Keratinocyte (primary cell): ENCODE measurements at places on chromosomes 1 and 21.

GRCh38 chr21:37868446-37869295, 47.6 kb downstream of the KCNJ6 start:
- no peak for DNase-seq

GRCh38 chr1:11964656-11965055, 15.6 kb upstream of the MFN2 start:
- no peak for DNase-seq

GRCh38 chr1:78540048-78540447, 49.3 kb downstream of the PTGFR start:
- no peak for DNase-seq

- no peak for DNase-seq
Measured at GRCh38 chr1:151050051-151050688, 2.6 kb downstream of the C1orf56 start.

DNA sequence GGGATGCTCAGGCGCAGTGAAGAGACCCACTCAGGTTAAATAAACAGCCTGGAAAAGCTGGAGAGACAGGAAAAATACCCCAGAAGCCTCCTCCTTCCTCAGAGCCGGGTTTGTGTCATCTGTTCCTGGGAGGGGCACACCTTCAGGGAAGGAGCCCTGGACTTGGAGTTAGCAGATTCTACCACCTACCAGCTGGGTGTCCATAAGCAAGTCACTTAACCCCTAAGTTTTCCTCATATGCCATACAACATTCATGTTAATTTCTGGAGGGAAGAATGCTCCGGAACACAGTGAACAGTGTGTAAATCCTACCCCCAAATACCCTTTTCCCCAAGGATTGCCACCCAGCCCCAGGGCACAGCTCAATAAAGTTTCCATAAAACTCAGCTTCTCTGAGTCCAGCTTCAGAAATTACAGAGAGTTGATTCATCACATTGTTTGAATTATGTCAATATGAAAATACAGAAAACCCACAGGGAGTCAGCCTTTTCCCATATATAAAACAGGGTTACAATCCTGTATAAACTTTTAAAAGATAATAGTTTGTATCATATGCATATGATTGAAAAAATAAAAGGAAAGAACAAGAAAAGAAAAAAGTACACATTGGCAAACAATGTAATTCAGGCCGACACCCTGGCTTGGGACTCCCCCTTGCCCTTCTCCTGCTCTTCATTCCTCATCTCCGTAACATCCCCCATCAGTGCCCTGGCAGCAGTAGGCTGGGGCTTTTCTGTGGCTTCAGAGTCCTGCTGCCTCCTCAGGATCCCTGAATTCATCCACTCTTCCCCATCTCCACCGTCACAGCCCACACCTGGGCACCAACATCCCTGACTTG, 291.8 kb upstream of the USP24 start:
- no peak for DNase-seq

- peak; percentile 50 for DNase-seq
Measured at GRCh38 chr1:162856260-162856659, 4.7 kb downstream of the CCDC190 start.

DNA sequence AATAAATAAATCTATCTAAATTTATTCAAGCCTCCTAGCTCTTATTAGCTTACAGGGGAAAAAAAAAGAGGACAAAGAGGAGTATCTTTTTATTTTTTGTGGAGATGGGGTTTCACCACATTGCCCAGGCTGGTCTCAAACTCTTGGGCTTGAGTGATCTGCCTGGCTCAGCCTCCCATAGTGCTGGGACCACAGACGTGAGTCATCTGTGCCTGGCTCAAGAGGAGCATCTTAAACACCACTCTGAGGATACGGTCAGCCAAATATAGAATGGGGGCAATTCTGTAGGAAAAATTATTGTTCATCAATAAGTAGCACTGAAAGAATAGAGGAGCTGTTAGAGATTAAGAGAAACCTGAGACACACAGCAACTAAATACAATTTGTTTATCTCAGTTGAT, 24.1 kb downstream of the SLC45A3 start:
- no peak for DNase-seq

- DNase-seq, result no peak
Measured at GRCh38 chr1:43590388-43590925, 59.5 kb upstream of the KDM4A start.

DNA sequence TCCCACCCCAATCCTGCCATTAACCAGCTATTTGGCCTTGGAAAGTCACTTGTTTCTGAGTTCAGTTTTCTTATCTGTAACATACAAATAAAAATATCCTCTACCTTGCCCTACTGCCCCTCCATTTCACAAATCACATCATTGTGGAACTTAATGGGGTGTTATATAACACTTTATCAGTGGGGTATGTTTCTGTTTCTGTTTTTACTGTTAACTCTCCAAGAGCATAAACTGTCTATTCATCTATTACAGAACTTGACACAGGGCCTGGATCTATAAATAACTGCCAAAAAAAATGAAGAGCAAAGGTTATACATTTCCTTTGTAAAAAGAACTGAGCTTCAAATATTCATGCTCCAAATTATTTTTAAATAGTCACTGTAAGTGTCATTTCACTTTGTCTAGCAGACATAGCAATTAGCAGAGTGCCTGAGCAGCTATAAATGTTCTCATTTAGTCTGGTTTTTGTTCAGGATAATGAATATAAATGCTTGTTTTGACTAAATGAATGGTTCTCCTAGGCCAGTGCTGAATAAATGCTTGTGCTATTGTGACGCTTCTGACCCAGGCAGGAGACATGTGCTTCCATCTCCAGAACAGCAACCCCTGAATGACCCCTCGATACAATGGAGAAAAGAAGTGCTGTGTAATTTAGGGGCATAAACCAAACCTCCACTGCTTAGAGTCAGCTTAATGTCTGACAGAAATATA, 7.4 kb downstream of the PIGM start:
- no peak for DNase-seq

DNA sequence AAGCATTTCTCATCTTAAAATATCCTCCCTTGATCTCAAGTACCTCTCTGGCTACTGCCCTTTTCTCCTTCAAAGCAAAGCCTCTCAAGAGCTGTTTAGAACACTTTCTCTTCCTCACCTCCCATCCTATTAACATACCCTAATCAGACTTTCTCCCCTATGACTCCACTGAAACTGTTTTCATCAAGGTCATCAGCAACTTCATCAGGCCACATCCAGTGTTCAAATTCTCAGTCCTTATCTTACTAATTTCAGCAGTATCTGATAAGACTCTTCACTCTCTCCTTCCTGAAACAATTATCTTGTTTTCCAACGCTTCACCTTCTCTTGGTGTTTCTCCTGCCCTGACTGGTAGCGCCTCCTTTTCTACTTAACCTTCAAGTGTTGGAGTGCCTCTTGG, 1.5 kb upstream of the RAP1A start:
- DNase-seq, result no peak

DNA sequence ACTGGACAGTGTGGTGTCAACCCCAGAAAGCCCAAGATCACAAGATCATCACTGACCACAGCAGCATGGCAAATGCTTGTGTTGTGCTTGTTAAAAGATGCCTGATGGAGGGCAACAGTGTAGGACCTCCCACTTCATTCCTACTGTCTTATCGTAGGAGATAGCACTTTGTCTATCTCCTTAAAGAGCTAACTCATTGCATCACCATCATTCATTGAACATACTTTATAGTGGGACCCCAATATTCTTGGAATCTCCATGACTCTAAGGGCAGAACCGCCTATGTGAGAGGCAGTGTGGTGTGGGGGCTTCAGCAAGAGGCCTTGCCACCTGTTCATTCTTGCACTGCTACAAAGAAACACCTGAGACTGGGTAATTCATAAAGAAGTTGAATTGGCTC, 5.0 kb upstream of the SH2D1B start:
- no peak for DNase-seq

DNA sequence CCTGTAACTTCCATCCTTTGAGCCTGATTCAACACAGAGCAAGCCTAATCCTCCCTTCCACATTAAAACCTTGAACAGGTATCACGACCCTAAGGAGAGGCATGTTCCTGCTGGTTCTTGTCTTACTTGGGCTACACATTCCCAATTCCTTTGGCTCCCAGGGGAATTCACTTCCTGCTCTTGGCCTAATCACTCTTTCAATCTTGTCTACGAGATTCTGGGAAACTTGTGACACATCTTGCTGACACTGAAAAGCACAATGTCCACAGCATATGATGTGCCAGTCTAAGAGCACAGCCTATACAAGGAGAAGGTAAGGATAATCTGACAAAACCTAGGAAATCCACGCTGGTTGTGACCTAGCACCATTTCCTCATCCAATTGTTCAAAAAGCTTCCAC, 163.9 kb downstream of the GABPA start:
- no peak for DNase-seq

DNA sequence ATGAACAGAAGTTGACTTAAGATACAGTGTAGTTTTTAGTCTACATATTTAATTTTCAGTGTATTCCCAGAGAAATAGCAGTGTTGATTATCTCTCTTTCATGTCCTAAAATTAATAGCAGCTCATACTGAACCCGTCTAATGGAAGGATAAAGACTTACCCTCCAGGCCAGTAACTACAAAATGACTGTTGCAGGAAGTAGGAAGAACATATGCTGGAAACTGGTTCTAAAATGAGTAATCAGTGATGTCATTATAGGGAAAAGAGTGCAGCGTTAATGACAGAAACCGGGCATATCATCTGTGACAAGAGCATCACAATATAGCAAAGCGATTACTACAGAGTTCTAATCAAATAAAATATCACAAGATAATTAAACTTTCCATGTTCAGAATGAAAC, 385.5 kb downstream of the SMYD3 start:
- no peak for DNase-seq

DNA sequence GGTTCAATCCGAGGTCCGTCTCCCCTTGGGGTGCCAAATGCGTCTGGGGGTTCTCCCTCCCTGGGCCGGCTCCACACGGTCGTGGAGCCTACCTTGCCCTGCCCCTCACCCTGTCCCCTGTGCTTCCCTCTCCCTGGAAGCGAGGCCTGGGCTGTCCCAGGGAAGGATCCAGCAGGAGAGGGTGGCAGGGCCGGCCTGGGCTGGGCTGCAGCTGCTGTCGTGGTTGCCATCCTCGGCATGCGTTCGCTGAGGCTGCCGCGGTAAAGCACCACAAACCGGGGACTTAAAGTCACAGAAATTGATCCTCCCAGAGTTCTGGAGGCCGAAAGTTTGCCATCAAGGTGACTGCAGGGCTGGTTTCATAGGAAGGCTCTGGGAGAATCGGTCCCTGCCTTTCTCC, 123.0 kb upstream of the TMPRSS2 start:
- no peak for DNase-seq

- DNase-seq, result no peak
Measured at GRCh38 chr1:97365026-97365425, 555.8 kb downstream of the DPYD start.

DNA sequence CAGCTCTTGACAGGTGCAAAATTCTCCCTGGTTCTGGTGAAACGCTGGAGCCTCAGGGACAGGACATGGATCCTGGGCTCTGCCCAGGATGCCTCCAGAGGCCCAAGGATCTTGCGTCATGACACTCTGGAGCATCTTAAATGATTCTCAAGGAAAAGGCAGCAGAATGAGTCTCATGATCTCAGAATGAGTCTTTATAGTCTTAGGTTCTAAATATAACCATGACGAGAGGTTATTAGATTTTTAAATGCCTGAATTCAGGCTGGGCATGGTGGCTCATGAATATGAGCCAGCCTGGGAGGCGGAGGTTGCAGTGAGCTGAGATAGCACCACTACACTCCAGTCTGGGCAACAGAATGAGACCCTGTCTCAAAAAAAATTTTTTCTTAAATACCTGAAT, 55.5 kb downstream of the ECE1 start:
- no peak for DNase-seq

DNA sequence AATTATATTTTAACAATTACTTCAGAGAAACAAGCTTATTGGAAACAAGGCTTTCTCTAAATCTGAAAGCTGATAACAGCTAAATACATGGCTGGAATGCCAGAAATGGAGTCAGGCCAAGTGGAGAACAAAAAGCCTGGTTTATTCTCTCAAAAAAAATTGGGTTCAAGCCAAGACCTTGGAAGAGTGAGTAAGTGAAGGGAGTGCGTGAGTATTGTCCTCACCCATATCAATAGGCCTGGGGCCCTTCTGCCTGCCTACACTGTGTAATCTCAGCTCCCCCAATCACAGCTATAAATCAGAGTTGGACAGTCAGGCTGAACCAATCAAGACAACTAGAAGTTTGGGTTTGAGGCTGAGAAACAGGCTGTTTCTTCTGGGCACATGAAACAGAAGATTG, 7.4 kb downstream of the KYAT3 start:
- peak; percentile 75 for DNase-seq

GRCh38 chr1:82785268-82785790, 984.6 kb downstream of the ADGRL2 start:
- DNase-seq, result no peak

DNA sequence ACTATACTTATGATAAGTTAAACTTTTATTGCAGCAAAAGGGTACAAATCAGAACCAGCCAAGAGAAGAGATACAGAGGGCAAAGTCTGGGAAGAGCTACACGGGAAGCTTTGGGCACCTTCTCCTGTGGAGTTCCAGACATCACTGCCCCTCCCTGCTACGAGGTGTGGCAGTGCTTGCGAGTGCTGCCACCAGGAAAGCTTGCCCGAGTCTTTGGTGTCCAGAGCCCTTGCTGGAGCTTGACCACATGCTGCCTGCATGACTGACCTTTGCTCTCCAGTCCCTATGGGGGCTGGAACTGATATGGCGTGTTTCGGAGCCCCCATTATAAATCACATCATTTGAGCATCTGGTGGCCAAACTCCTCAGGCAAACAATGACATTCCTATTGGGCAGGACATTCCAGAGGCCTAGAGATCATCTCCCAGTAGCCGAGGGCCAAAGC, 23.4 kb downstream of the PLEKHO1 start:
- DNase-seq, result no peak

- DNase-seq, result no peak
Measured at GRCh38 chr1:228277491-228278431, 69.9 kb downstream of the OBSCN start.

- no peak for DNase-seq
Measured at GRCh38 chr1:198465201-198466144, 75.0 kb downstream of the ATP6V1G3 start.

DNA sequence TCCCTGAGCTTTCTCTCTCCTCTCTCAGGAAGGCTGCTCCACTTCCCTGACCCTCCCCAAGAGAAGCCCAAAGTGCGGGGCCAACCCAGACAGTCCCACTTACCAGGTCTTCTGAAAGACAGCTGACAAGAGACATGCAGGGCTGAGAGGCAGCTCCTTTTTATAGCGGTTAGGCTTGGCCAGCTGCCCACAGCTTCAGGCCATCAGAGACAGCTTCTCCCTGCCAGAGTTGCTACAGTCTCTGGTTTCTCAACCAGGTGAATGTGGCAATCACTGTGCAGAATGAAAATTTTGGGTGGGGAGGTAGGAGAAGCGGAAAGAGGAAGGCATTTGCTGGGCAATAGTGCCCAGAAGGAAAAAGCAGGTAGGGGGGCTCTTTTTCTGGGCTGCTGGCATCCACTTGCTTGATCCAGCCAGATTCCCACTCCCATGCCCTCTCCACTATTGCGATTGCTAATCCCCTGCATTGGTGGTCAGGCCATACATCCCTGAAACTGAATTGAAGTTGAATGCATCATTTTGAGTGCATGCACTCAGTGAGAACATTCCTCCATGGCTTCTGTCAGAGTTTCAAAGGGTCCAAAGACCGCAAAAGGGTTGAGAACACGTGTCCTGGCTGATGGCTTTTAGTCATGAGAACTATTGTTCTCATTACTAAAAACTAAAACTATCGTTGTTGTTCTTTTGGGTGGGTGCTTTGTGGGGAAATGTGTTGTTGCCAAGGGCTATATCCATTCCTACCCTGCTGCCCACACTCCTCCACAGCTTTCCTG, at the start of gene S100A8:
Gene S100A8, minus strand, starts transcription at position 136 of the 773 bp plus-strand sequence. CDS start 538 bp downstream, outside the sequence.
- DNase-seq, result no peak
